Right ventricle myocardium superior (tissue), 1 donor: ENCODE measurements at places on chromosomes 6 and 20.

DNA sequence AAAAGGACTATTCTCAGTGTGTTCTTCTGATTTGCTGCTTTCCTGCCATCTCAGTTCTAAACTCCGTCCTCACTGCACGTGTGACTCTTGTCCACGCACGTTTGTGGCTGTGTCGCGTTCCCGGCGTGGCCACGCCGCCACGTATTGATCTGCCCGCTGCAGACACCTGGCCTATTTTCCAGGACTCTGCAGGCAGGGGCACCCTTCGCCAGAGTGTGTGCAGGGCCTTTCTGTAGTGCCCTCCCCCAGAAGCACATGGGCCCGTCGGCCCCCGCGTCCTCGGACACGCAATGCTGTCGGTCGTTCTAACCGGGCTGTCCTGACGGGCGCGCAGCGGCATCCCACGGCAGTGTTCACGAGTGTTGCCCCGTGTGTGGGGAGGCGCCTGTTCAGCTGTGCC is 87.6 kb downstream of the YTHDF1 start:
- peak; percentile 28 for DNase-seq

DNA sequence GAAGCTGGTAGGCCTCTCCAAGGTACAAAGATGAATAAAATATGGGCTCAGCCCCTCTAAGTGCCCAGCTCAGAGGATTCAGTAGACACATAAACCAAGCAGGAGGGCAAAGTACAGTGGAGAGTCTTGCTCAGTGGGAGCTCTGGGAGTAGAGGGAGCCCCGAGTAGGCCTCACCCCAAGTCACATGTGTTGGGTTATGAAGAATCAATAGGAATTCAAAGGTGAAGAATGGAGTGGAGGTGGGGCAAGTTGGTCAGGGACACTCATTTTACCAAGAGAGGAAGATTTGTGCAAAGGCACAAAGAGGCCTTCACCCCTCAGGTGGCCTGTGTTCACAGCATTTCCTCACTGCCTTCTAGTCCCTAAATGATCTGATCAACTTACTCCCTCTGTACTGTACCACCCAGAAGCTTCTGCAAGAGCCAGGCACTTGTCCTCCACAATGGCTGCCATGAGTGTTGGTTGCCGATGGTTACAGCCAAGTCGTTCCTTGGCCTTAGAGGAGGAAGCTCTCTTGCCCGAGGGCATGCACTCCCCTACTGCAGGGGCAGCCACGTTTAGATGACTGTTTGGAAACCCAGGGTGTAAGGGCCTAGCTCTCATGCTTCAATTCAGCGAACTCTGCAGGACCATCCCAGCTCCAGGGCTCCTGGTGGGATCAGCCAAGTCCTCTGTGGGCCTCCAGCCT is 6.7 kb upstream of the CDKN1A start:
- DNase-seq, result no peak

DNA sequence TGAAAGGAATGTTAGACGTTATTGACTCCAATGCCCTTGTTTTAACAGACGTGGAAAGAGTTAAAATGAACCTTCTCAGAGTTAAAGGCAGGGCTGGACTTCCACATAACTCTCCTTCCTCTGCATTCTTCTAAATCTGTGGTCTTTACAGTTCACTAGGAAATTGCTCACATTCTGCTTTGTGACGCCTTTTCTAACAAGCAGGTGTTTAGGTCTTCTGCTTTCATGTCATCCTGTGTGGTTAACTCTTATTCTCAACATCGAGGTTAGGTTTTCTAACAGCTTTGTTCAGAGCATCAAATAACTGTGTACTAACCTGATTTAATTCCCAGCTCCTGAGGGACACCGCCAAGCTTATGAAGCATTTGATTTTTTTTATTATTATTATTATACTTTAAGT is 81.3 kb upstream of the NT5E start:
- no peak for DNase-seq

DNA sequence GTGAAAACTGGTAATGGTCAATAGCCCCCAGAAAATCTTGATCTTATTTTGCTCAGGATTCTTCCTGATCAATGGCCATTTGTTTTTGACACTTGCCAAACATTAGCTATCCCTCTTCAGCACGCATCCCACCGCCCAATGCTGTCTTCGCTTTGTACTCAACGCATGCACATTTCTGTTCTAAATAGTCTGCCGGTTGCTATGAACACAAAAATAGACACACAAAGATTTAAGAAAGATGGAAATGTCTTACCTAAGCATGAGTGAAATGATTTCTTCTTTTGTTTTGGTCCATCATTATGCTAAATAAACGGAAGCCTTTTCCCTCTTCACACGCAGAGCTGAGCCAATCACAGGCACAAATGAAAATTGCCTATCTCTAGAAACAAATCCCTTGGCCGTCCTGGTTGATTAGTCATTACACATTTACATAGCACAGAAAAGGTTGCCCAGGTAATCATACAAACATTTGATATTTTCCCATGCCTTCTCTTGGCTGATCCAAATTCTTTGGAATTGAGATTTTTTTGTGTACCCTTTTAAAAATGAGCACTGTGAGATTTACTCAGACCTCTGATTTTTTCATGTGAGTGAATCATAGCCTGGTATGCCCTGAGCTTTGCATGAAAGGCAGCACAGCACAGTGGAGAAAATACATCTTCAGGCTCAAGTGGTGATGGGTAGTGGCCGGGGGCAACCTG is 70.5 kb upstream of the FAM184A start:
- DNase-seq, result no peak

GRCh38 chr20:47568019-47568418 is 66.3 kb downstream of the NCOA3 start:
- no peak for DNase-seq

DNA sequence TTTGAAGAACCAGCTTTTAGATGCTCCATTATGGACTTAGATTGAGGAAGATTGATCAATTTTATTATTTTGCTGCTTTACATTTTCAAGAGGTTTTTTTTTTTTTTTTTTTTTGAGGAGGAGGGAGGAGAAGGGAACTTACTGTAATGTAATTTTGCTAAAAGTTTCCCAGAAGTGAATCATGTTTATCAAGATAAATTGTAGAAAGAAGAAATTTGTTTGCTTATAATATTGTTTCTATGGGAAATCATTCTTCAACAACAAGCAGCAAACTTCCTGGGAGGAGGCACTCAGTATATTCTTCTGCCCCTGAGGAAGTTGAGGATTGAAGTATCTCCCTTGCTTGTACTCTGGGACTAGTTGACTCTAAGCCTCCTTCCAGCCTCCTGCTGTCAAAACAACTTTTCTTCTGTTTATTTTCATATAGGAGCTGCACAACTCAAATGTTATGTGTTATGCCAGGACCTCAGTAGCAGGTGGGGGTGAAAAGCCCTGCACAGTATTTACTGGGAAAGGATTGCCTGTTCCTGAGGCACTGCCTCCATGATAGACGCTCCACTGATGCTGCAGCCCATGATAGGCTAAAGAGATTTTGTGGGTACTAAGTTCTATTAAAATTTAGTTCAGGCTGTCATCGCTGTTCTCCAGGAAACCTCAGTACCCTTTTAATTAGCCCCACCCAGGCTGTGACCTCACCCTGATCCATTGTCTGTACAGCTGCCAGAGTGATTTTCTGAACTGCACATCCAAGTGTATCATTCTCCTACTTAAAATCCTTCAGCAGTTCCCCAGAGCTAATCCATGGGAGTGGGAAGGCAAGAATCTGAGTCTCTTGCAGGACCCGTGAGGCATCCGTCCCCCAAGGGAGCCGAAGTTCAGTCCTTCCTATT is 51.9 kb downstream of the CARMIL1 start:
- no peak for DNase-seq

DNA sequence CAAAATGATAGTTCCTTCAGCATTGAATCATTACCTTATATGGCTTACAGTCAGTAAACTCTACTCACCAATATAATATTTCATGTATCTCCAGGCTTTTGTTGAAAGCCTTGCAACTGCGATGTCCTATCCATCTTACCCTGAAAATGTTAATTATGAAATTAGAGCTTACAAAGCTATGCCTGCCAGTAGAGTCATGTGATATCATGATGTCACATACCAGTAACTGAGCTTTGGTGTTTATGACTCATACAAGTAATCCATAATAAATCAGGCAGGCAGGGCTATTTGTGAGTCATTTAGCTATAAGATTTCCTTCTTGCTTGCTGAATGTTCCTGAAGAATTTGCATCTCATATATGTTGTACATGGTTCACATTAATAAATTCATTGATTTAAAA is 44.9 kb upstream of the FAM83B start:
- DNase-seq, result no peak

DNA sequence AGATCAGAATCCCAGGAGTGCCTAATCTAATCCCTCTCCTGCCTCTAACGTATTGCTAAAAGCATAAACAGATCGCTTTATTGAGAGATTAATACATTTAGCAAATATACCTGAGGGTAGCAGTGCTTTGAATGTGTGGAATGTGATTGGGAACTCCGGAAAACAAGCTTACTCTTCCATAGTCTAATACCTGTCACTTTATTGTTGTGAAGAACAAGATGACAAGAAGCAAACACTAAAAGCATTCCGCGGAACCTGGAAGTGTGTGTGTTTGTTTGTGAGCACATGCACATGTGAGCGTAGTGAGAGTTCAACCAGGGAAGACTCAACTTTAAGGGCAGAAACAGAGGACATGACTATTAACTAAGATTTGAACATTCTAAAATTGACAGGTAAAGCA is 265.0 kb upstream of the GJE1 start:
- no peak for DNase-seq

- no peak for DNase-seq
These were observed 6.5 kb upstream of the DEFB112 start for GRCh38 chr6:50056242-50056641.

GRCh38 chr6:53139841-53140413 is 8.7 kb downstream of the GCM1 start:
- no peak for DNase-seq

DNA sequence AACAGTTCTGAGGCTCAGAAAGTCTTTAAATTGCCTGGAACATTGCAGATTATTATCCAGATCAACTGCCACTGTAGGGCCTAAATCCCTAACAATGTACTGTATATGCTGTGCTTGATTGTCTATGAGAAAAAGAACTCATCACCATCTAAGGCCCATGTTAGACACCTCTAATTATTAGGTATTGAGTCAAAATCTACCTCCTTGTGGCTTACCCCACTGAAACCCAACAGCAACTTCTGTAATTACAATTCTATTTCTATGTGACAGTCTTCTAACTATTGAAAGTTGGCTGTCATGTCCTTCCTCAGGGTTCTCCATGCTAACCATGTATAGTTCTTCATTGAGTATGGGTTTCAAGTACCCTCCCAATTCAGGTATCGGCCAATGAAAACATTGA is 13.9 kb downstream of the MCM9 start:
- no peak for DNase-seq
